ENCODE measurements at places on chromosomes 4 and X.

DNA sequence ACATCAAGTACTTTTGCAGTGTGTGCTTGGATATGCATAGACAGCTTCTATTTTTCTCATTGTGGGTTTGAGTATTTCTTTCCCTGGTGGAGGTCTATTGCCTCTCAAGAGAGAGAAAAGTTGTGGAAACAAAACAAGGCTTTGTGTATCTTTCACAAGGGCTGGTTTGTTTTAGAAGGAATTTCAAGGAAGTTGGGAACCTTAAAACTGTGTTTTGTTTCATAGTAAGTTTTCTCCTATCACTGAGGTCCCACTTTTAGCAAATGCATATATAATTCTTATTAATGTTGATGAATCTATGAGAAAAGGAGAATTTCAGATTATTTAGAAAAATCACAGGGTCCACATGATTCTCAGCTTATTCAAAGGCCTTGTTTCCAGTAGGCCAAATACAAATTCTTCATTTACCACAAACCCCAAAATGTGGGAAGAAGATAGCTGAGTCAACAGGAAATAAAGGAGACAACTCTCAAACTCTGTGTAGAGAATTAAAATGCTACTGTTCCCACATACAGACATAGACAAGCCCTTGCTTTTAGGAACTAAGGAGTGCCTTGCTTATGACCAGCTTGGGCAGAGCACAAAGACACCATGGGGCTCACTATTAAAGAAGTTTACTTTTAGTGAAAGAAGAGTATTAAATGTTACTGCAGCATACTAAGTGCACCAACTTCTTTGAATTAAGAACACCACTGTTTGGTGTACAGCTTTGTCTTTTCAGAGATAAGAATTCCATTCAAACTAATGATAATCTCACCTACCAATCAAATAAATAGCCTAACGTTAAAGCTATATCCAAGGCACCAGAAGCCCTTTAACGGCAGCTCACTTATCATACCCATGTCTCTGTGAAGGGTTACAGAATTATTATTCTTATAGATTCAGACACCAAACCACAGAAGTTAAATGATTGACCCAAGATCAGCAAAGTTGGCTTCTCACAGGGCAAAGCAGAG, 177.4 kb upstream of the LEF1 start:
- DNase-seq: no peak

DNA sequence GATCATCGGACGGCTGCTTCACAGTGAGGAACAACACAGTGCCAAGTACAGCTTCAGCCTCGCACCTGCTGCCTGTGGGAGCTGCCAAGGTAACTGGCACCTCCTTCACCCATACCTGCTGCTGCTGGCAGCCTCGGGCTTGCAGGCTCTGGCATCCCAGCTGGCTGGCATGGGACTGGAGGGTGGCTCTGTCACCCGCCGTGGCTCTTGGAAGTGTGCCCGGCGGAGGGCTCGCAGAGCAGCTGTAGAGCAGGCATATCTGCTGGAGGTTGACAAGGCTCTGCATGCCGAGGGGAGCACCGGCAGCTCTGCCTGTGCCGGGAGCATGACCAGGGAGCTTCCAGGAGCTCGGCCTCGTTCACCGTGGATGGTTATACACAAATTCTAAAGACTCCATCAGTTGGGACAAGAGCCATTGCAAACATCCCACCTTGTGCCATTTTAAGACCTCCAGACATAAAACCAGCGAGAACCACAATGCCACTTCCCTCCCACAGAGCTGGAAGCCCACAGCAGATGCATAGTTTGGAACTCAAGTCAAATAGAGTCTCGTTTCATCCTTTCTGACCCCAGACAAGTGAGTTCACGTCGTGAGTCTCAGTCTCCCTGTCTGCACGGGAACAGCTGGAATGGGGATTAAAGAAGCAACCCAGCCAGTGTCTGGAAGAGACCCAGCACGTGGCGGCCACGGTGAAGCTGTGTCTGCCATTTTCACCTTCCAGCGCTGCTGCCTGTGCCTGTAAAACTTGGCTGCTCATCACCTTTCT, 84.3 kb upstream of the PSAPL1 start:
- DNase-seq: no peak

GRCh38 chr4:142550965-142551364, 295.1 kb downstream of the INPP4B start:
- DNase-seq: no peak

- no peak for DNase-seq
These were observed 7.6 kb downstream of the PDE6B start for GRCh38 chr4:632926-633325.

DNA sequence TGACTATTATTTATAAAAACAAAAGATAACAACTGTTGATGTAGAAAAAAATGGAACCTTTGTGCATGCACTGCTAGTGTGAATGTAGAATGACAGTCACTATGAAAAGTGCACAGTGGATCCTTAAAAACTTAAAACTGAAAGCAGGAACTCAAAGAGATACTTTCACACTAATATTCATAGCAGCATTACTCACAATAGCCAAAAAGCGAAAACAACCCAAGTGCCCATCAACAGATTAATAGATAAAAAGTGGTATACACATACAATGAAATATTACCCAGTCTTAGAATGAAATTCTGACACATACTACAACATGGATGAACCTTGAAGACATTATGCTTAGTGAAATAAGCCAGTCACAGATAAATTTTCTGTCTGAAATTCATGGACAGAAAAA, 23.8 kb downstream of the CENPC start:
- no peak for DNase-seq

DNA sequence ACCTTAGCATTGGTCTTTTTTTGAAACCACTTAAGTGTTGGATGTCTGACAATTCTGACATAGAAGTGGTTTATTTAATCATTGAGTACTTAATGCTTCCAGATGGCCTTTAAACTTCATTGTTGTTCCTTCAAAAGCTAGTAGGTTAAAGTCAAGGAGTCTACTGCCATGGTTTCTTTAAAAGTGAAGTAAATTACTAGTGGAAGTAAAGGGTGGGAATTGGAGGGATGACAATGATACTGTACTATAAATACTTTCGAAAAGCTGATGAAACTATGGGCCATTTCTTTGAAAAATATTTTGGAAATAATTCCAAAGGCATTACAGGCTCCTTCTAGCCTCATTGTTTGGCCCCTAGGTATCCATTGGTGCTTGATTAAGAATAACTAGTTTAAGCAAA, 51.9 kb downstream of the ATP10D start:
- DNase-seq: no peak

GRCh38 chrX:40150503-40150902, 52.7 kb upstream of the BCOR start:
- no peak for DNase-seq

DNA sequence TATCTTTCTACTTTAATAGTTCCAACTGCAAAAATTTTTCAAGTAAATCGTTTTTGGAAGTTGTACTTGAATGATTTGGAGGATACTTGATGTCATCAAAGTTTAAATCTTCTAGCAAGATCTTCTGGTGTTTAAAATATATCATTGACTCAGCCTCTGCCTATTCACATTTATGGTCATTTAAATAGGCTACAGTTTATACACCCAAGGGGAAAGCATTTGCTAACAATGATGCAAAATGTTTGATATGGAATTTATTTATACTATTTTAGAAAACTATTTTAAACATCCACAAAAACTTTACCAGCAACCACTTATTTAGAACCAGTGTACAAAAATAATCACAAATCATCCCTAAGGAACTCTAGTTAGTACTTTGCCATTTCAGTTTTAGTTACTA, 123.3 kb upstream of the STIM2 start:
- DNase-seq: no peak

DNA sequence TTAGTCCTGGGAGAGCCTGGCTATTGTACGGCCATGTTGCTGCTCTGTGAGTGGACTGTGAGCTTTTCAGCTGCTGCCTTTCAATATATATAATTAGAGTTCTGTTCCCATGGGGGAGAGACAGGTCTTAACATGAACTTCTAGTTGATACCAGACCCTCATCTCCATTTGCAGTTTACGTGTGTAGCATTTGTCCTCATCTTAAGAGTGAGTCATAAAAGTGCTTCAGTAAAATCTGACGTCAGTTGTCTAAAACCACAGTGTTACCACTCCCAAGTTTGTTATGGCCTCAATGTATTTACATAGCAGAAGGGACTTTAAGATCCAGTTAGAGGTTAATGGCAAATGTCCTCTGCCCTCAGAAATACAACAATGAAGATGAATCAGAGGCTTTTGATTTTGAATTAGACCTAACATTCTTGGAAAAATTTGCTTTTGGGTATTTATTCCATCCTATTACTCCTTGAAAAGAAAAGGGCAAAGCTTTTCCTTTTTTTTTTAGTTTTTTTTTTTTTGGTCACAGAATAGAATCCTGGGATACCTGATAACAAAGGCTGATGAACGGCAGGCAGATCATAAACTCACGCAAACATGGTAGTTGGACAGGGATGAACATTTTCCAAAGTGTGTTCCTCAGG, 38.6 kb downstream of the PHOX2B start:
- DNase-seq: no peak

DNA sequence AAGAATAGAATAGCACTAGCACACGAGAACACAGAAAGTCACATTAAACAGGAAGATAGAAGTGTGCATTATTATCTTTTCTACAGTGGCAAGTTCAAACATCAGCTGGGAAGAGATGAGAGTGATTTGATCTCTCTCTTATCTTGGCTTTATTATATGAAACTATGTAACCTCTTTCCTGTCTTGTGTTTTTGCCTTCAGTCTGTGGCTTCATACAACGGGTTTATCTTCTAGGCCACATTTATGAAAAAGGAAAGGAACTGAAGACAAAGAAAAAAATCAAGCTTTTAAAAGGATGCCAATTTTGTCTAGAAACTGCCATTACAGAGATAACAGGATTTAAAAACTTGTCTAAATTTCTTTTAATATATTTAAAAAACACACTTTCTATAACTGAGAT, 983.6 kb downstream of the RPA4 start:
- DNase-seq: no peak

GRCh38 chr4:169330095-169330494, 59.3 kb upstream of the SH3RF1 start:
- DNase-seq: no peak

- no peak for DNase-seq
These were observed 24.3 kb downstream of the GRID2 start for GRCh38 chr4:92328095-92328494.

GRCh38 chr4:46844325-46844917, 64.6 kb downstream of the COX7B2 start:
- DNase-seq: peak; percentile 18

- no peak for DNase-seq
These were observed 48.7 kb upstream of the KLHL4 start for GRCh38 chrX:87468941-87469340.

DNA sequence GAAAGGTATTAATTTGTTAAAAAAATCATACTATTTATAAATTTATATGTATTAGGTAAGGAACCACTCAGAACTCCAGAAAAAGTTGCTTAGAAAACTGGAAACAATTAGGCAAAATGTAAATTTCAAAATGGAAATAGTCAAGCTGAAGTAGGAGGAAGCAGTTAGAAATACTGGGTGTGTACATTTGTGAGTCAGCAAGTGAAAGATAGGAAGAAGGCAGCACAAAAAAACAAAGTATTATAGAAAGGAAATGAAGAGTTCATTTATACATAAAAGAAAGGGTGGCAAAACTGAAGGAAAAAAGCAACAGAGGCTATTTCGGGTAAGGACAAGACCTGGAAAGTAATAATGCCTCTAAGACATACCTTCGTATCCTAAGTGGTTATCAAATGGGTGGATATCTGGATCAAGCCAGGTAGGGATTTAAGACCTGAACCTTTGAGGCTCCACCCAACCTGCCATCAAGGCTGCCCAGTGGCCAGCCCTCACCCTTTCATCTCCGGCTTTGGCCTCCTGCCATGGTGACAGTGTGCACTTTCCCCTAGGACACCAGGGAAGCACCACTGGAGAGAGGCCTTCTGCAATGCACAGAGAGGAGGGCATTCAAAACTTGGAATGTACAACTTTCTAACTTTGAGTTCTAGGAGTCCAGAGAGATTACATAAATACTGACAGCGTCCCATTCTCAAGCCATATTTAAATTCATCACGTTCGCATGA, at the start of gene LRRC66:
TSS of gene LRRC66 (minus strand) at position 428 of the 722 bp plus-strand sequence. CDS start 2,750 bp downstream, outside the sequence.
- no peak for DNase-seq

- no peak for DNase-seq
These were observed 100.1 kb upstream of the SCML1 start for GRCh38 chrX:17637235-17637634.

GRCh38 chr4:3401436-3402171, 40.2 kb upstream of the HGFAC start:
- no peak for DNase-seq

- DNase-seq: no peak
These were observed 1.3 kb upstream of the FAT4 start for GRCh38 chr4:125313497-125313896.

GRCh38 chr4:183507925-183508696, 3.3 kb downstream of the ING2 start:
- DNase-seq: no peak

GRCh38 chr4:143514497-143514896, 995 bp downstream of the SMARCA5 start:
- DNase-seq: peak; percentile 3

- DNase-seq: no peak
These were observed 106.7 kb downstream of the PDLIM5 start for GRCh38 chr4:94558392-94558904.

DNA sequence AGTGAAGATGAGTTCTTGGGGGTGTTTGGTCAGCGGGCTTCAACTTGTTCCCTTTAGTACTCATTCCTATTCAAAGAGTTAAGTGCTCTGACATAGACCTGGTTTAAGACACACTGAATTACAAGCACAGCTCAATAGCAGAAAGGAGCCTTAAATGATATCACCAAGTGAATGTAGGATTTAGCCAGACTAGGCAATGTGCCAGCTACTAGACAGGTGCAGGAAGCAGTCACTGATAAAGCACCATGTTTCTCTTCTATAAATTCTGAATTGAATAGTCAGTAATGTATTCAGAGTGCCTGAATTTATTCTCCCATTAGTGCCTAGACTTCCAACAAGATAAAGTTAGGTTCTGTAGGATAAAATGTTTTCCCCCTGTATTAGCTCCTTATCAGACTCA, 63.6 kb downstream of the ASB9 start:
- DNase-seq: no peak

DNA sequence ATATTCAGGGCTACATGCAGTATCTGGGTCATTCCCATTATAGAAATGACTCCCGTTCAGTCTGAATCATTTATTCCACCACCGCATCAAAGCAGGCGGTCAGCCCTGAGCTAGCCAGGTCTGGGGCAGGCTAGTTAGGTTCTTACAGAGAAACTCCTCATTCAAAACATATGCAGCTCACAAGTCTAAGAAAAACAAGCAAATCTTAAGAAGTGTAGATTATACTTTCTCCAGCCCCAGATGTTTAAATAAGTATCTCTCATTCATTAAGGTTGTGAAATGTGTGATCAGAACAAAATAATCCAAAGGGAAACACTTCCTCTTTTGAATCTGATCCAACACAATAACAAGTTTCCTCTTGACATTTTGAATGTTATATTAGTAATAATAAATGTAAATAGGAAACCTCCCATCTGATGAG, 441.9 kb downstream of the INPP4B start:
- peak; percentile 38 for DNase-seq

DNA sequence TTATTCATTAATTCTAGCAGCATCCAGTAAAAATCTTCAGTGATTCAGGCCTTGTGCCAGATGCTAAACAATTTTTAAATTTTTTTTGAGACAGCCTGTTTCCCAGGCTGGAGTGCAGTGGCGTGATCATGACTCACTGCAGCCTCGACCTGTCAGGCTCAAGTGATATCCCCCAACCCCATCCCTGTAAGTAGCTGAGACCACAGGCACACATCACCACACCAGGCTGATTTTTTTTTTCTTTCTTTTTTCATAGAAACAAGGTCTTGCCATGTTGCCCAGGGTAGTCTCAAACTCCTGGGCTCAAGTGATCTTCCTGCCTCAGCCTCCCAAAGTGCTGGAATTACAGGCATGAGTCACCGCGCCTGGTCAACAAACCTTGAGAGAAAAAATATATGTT, 705.5 kb downstream of the ARAP2 start:
- DNase-seq: no peak

All from stimulated activated CD4-positive, alpha-beta T cell treated with anti-CD3 and anti-CD28 coated beads, Interleukin-12 subunit alpha, Interleukin-12 subunit beta, amount 100 ng/mL, for 4 hours (primary cell).